ENCODE measurements at places on chromosomes 11 and 22.

DNA sequence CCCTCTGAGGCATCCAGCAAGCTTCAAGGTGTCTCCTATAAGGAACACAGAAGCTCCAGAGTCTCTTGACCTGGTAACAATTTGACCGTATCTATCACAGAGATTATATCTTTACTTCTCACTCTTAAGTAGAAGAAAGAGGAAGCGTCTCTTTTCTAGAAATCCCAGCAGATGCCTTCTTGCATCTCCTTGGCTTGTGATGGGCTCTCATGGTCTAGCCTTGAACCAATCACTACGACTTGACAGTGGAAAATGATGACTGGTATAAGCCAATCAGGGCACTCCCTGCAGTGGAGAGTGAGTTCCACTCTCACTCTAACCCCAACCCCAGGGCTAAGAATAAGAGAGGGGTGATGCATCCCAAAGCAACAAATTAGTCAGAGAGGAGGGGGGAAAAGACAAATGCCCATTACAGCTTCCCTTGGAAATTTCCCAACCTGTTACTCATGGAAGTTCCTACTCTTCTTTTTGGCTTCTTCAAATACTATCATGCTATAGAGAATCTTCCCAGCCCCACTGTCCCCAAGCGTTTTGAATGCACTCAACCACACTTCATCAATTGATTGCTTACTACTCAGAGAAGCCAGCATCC, 293.5 kb downstream of the MN1 start:
- DNase-seq: no peak

GRCh38 chr11:3929649-3930048, 74.2 kb downstream of the STIM1 start:
- DNase-seq: no peak

DNA sequence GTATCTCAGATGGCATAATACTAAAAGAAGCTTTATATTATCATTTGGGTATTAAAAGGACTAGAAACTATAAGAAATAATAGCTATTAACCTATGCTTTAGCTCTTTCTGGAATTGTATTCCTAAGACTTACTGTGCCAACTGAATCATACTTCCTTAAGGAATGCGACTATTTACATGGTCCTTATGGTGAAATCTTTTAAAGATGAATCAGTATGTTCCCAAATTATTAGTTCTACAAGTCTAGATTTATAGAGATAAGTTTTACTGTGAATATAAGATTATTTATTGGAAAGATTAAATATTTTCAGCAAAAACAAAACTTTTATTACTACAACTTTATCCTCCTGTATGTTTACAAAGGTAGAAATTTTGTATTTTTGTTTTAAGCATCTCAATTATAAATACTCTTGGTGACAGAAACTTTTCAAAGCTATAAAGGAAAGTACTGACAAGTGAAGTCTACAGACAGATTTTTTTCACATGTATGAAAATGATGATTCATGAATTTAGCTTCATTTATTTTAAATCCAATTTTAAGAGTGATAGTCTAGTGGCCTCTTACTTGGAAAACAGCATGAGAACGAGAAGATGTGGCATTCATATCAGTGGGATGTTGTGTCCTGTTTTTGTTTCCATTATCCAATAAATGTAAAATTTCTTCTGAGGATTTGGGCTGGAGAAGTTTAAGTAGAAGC, 17.8 kb downstream of the KIF18A start:
- no peak for DNase-seq

- no peak for DNase-seq
Measured at GRCh38 chr11:110000031-110000502, 93.1 kb upstream of the ZC3H12C start.

- DNase-seq: no peak
Measured at GRCh38 chr11:12029738-12030363, 21.4 kb upstream of the DKK3 start.

DNA sequence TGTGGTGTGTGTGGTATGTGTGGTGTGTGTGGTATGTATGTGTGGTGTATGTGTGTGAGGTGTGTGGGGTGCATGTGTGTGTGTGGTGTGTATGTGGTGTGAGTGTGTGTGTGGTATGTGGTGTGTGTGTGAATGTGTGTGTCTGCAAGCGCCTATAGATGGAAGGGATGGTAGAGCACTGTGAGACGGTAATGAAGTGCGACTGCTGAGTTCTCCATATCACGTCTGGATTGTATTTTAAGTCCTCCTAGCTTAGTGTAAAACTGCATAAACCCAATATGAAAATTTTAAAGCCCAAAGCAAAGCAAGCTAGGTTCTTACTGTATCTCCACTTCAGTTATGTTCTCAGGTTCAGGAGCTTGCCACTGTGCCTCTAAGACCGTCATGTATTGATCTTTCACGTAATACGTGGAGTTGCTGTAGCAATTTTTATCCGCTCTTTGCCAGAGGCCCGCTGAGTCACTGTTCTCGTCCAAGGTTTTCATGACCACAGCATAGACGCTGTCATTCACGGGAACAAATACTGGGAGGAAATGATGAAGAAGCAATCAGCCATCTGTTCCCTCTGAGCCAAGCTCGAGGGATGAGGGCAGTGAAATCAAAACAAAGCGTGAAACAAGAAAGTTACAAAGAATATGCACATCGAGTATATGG, 5.5 kb downstream of the PLET1 start:
- no peak for DNase-seq

GRCh38 chr22:36145881-36146280, 14.7 kb downstream of the APOL3 start:
- DNase-seq: no peak

GRCh38 chr11:120173807-120174206, 35.9 kb upstream of the TRIM29 start:
- DNase-seq: no peak

DNA sequence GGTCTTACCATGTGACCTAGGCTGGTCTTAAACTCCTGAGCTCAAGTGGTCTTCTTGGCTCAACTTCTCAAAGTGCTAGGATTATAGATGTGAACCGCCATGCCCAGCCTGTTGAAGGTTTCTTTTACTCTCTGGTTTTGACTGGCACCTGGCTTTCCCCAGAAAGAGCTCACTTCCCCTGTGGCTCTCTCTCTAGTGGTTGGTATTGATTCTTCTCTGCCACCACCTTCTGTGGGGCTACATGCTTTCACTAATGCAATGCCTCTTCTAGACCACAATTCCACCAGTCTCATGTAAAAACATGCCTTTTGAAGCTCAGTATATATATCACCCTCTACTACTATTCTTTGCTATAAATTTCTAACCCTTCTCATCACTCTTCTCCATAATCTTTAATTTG, 67.2 kb downstream of the CCDC83 start:
- DNase-seq: no peak

GRCh38 chr11:75855206-75855605, 40.2 kb downstream of the UVRAG start:
- DNase-seq: no peak

DNA sequence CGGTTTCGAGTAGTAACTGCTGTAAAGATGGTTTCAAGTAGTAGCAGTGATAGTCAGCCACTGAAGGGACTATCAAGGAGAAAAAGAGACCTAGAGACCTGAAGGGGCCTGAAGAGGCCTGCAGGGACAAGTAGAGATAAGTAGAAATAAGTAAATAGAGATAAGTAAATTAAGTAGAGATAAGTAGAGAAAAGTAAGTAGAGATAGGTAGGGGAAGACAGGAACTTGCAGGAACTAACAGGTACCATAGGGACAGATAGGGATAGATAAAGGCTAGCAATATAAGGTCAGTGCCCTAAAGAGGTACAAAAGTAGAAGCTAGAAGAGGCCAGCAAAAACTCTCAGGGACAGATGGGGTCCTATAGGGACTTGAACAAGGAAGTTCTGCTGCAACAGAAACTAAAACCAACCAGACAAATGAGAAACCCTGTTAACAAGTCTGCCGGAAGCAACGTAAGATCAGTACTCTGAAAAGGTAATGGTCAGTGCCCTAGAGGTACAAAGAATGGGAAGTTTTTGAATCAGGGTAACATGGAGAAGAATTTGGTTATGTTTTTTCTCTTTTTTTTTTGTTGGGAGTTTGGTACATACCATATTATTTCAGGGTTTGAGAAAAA, 9.6 kb upstream of the SC5D start:
- DNase-seq: no peak

DNA sequence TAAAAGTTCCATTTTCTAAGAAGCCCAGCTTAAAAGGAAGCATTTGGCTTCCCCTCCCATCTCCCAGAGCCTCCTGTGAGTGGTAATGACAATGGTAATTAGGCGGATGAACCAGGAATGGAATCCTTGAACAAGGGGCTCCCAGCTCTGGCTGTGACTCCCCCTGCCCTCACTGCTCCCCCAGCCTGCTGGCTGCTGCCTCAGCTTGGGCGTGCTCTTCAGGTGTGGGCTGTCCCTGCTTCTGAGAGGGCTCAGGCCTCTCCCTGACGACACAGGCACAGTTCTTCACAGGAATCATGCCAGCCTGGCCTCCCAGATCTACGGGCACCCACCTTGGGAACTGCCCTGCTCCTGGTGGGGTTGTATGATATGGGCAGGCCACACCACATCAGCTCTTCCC, 81.7 kb upstream of the NARS2 start:
- no peak for DNase-seq

DNA sequence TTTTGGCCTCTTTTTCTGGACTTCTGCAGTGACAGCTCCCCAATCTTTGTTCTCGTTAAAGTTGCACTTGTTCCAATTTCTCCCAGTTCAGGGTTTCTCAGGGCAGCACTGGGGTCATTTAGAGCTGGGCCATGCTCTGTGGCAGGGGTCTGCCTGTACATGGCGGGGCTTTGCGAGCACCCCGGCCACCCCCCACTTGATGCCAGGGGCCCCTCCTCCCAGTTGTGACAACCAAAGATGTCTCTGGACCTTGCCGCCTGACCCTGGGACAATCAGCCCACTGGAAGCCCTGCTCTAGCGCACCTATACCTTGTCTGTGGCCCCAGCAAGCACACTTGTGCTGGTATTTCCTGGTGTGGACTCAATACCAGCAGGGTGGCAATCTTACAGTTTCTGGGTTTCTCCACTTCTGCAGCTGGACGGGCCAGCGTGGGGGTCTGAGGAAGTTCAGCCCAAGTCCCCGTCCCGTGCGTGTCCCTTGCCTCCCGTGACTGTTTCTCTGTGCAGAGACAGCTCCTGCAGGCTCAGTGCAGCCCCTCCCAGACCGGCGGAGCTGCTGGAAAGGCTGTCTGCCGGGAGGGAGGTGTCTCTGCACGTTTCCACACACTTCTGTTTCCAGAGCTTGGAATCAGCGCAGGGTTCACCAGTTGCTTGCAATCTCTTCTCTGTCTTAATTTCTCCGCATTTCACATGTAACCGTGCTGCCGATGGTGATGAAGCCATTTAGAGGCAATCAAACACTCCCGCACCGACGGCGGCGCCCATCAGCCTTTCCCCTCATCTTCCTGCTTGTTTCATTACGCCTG, 1328.9 kb downstream of the BRD1 start:
- DNase-seq: no peak

DNA sequence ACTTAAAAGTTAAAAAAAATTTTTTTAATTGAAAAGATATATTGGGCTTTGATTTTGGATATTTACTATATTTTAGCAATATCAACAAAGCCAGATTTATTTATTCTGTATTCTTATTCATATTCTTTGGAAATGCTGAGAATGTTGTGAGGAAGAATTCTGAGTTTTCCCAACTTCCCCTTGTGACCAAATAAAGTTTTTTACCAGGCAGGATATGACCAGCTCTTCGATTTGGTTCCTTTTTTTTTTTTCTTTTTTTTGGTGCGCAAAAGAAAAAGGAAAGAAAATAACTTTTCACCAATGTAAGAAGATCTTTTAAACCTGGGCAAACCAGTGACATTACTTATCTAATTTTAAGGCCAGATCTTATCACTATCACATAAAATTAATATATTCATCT, 12.9 kb downstream of the TCP11L1 start:
- no peak for DNase-seq

DNA sequence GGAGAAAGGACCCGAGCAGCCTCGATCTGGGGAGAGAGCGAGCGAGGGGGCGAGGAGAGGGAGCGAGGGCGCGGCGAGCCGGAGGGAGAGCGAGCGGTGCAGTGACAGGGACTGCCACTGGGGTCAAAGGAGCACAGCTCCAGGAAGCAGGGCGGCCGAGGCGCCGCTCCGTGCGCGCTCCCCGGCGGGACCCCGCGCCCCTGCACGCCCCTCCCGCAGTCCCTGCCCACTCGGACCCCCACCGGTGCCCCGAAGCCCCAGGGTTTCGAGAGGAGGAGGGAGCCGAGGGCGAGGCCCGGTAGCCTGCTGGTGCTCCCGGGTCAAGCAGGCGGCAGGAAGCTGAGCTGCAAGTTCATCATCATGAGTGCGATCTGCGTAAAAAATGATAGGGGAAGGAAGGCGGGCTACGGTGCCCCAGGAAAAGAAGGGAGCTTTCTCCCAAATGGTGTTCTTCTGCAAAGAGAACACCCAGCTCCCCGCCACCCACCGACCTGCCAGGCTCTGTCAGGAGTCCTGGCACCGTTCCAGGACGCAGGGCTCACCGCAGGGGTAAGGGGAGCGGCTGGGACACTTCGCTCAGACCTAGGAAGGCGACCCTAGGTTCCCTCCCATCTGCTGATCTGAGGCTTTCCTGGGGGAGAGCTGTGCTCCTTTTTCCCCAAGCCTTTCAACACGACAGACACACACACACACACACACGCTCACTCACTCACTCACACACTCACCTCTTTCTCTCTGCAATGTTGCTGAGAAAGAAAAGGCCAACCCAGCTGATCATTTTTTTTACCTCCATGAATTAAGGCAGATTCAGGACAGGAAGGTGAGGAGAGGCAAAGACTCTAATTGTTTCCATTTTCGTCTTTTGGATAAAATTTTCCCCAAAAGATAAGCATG, at the start of gene MPPED2:
TSS of gene MPPED2 (minus strand) at position 103 of the 894 bp plus-strand sequence. CDS start 5,980 bp downstream, outside the sequence.
- no peak for DNase-seq

DNA sequence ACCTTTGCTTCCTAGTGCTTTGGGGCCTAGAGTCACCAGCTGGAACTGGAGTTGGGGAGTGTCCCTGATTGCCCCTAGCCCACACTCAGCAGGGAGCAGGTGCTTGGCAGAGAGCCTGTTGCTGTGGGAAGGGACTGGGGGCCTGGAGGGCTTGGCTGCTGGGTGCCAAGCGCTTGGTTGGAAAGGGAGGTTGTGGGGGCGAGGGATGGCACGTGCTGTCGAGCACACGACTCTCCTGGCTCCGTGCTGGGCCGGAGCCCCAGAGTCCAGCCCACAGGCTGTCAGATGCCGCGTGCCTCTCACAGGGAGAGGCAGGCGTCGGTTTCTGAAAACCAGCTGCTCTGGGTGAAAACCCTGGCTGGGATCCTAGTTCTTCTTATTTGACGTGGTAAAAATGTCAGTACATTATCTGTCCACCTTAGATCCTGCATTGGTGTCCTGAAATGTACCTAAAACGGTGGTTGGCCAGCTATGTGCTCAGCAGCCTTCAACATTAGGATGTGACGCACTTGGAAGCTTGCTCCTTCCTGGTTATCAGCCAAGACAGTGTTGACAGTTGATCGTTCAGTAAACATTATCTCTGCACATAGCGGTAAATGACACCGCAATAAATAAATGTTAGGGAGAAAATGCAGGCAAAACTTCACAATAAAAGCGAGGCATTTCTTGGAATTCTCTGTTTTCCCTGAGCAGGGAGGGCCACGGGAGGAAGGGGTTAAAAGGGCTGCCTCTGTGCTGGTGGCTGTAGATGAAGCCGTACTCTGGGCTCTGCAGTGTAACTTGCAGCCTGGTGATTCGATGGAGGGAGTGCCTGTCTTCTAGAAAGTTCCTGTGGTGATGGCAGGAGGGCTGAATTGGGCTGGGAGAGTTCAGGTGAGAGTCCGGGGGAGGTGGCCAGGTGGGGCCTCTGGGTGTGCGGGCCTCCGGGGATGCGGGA, 29.2 kb downstream of the GRAMD4 start:
- DNase-seq: no peak

- DNase-seq: no peak
Measured at GRCh38 chr11:130677486-130678153, 229.2 kb downstream of the ADAMTS15 start.

Measured in NCI-H1930 (cell line).